Activated CD4-positive, alpha-beta T cell treated with anti-CD3 and anti-CD28 coated beads, Interleukin-2, Interleukin-6, amounts not matched to agents 100 ng/mL and 50 ng/mL, durations not matched to agents 16 hours and 8 hours (primary cell): ENCODE measurements at places on chromosomes 7 and 10.
A peak's percentile ranks its signal among the peaks of the same experiment; 100 is the strongest.

DNA sequence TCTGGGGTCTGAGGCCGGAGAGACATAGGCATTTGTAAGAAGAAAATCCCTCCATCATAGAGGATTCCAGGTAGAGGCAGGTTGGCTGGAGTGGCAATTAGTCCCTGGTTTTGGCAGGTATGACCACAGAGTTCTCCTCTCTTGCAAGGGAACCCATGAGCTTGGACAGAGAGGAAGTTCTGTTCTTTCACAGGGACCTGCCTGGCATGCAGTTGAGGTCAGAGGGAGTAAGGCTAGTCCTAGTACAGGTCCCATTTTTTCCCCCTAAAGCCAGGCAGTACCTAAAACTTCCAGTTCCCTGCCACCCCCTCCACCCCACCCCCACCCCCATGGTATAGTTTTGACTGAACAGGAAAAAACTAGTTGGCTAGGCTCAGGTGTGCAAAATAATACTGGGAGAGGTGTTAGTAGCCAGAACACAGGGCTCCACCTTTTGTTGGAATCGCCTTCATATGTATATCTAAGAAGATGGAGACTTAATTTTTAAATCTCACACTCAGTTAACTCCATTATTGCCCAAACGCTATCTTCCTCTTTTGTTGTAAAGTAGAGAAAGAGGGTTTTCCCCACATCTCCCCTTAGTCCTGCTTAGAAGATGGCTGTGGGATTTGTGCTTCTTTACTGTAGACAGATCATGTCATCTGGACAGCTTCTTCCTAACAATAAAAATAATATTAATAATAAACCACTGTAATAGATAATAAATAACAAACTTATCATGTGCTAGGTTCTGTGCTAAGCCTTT, 188.1 kb downstream of the TCF7L2 start:
- DNase-seq: no peak

- DNase-seq: no peak
Observed at GRCh38 chr7:71237945-71238344, 106.0 kb downstream of the GALNT17 start.

DNA sequence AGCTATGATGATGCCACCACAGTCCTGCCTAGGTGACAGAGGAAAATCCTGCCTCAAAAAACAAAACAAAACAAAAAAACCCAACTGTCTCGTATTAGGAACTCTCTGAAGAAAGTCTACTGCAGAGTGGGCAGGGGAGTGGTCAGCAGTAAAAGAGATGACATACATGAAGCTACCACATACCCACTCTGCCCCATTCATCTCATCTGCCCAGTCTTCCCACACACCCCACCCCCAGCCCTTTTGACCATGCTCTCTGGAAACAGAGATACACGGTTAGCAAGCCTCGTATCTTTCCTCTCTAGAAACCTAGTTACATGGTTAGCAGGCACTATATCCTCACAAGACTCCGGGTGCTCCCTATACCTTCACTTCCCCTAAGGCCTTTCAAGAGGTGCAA, 8.3 kb downstream of the SLC37A3 start:
- no peak for DNase-seq

- DNase-seq: peak; percentile 32
Observed at GRCh38 chr10:7756360-7756992, 31.3 kb downstream of the KIN start.

DNA sequence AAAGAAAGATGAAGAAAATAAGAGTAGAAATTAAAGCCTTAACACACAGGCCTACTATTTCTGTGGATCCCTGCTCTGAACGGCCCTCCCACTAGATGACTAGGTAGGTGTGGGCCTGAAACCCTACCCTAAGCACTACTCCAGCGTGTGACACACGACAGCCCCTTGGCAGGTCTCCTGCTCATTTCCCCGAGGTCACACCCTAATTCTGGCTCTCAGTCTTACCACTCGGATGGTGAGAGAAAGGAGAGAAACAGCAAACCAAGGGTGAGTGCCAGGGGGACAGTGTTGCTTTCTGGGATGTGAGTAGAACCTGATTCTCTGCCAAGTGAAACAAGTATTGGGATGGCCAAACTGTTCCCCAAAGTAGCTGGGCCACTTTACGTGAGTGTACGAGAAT, 12.1 kb downstream of the GALNTL5 start:
- DNase-seq: no peak

- DNase-seq: peak; percentile 19
Observed at GRCh38 chr7:76356823-76357222, 2.0 kb downstream of the YWHAG start.

GRCh38 chr10:49742683-49743463, 19.2 kb downstream of the OGDHL start:
- no peak for DNase-seq

- no peak for DNase-seq
Observed at GRCh38 chr7:107918948-107919347, 28.0 kb downstream of the DLD start.

- no peak for DNase-seq
Observed at GRCh38 chr7:84232646-84233045, 38.1 kb upstream of the SEMA3A start.

GRCh38 chr7:108140671-108141070, 10.5 kb upstream of the LAMB4 start:
- DNase-seq: no peak

DNA sequence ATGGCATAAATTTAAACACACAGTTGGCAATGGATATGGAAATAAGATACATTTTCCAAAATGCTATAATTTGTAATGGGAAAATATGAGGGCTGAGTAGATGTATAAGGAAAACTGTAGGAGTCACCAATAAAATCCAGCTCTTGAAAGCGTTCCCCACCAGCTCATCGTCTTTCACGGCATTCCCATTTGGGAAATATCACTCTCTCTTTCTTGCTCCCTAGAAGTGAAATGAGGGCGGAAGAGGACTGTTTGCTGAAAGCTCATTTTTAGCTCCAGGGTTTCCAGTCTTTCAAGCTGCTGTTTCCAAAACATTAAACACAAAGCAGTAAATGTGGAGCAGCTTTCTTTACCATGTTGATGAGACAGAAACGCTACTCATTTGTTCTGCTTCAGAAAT, 104.6 kb upstream of the SFMBT2 start:
- DNase-seq: no peak

DNA sequence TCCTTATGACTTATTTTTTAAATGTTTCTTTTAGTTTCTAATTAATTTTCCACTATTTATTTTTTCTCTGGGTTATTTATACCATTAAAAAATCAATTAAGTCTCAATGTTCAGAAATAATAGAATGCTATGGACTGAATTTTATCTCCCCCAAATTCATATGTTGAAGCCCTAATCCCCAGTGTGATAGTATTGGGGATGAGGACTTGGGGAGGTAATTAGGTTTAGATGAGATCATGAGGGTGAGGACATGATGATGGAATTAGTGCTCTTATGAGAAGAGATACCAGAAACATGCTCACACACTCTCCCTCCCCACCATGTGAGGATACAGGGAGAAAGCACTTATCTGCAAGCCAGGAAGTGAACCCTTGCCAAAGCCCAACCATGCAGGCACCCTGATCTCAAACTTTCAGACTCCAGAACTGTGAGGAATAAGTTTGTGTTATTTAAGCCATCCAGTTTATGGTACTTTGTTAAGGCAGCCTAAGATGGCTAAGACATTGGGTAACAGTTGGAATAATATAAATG, 202.6 kb downstream of the MDFIC start:
- DNase-seq: no peak

DNA sequence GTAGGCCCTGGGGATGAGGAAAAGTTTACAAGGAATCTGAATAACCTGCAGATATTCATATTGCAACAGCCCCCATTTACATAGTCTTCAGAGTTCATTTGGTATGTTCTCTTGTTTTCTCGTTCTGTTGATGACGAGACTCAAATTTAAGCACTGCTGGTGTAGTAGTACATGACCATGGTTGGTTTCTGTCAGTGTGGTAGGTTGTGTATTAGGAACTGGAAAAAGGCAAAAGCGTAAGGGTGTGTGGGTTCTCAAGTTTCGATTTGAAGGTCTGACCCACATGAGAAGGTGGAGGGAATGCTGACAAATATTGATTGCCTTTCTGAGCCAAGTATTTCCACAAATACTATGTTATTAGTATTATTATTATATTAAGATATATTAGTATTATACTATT, 151.7 kb downstream of the AUTS2 start:
- no peak for DNase-seq

GRCh38 chr7:18558503-18558902, 63.0 kb downstream of the HDAC9 start:
- no peak for DNase-seq

DNA sequence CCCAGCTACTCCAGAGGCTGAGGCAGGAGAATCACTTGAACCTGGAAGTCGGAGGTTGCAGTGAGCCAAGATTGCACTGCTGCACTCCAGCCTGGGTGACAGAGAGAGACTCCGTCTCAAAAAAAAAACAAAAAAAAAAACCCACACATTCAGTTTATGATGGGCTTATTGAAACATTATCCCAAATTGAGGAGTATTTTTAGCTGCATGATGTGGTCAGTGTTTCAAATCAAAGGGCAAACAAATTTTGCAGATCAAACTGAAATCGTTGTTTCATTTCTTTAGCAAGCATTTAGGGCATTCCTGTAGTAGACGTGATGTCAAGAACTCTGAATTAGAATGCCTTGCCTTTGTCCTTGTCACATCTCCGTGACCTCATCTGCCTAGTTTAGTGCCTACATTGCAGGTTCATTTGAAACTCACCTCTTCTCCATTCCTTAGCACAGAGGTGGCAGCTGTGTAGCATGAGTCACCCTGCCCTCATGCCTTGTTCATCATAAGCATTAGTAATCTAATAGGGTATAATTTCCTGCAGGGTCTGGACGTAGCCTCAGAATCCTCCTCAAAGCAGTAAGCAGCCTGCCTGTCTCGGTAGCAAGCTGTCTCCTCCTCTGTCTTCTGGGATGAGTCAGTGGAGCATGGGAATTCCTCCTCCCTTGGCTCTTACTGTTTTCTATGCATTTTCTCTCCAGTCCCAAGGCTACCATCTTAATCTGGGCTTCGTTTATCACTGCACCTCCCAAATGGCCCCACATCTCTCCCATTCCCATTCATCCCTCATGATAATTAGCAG, 73.8 kb downstream of the CUL1 start:
- DNase-seq: peak; percentile 51

GRCh38 chr7:49894543-49894942, 121.1 kb downstream of the VWC2 start:
- DNase-seq: no peak

- DNase-seq: no peak
Observed at GRCh38 chr7:31487476-31487875, 26.4 kb upstream of the ITPRID1 start.

DNA sequence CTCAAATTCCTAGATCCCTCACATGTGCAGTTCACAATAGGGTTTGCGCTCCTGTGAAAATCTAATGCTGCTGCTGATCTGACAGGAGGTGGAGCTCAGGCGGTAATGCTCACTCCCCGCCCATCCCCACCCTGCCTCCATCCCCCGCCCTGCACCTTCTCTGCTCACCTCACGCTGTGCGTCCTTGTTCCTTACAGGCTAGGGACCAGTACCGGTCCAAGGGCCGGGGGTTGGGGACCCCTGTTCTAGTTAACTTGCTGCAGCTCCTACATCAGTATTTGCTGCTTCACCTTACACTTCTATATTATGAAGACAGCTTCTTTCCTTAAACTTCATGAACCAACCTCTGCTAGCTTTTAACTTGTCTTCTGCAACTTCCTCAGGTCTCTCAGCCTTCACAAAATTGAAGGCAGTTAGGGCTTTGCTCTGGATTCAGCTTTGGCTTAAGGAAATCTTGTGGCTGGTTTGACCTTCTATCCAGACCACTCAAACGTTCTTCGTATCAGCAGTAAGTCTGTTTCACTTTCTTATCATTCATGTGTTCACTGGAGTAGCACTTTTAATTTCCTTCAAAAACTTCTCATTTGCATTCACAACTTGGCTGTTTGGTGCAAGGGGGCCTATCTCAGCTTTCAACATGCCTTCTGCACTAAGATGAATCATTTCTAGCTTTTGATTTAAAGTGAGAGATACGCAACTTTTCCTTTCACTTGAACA, 1.7 kb upstream of the TNKS2 start:
- peak; percentile 81 for DNase-seq

- no peak for DNase-seq
Observed at GRCh38 chr7:113131367-113131766, 13.0 kb upstream of the SMIM30 start.

DNA sequence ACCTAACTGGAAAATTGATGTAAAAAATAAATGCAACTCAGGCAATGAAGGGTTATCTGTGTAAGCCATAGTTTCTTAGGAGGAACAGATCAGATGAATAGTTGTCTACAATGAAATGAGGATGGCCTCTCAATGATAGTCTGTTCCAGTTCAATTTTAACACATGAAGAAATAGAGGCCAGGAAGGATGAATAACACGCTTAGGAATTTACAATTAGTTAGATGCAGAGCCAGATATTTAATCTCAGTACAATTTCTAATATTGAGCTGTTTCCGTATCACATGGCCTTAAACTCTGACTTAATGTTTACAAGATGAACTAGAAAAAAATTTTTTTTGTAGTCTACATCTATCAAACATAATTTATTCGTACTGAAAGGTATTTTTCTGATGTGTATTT, 176.6 kb downstream of the GALNT11 start:
- DNase-seq: no peak

DNA sequence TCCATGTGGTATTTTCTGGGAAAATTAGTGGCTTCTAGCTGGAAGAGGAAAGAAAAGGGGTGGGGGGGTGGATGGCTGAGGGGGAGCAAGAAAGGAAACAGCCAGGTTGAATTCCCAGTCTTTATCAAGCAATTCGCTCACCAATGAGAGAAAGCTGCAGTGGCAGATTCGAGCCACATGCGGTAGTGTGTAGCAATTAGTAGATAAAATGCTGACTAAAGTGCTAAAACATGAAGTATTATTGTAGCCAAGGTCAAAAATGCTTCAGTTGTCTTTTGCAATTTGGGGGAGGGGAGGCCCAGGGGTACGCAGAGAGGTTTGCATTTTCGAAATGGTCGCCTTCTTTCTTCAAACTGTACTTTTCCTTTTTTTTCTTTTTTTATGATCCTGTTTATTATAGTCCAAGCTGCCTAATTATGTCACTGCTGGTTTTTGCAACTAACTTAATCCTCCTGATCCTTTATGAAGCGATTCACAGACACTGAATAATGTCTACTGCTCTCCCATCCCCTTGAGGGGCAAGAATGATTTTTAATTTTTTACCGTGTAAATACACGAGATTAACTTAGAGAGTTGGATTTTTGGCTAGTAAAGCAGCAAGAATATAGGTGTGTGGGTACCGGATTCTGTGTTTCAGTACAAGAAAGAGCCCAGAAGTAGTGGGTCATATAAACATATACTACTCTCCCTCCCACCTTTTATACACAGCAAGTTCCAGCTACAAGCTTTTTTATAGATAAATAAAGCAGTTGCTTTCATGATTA, 3.6 kb upstream of the ARID5B start:
- DNase-seq: peak; percentile 36
